ENCODE measurements at places on chromosomes 4 and X. TPM values are rescaled to one million over a fixed set of nuclear protein-coding genes. Genes with fewer than 3 reads are reported as not detected.

Gene CPEB2
- polyA plus RNA-seq: 1.8 TPM

Gene ANOS1
- 0.60 TPM for polyA plus RNA-seq

Gene SYTL4
- polyA plus RNA-seq: 8.1 TPM

DNA sequence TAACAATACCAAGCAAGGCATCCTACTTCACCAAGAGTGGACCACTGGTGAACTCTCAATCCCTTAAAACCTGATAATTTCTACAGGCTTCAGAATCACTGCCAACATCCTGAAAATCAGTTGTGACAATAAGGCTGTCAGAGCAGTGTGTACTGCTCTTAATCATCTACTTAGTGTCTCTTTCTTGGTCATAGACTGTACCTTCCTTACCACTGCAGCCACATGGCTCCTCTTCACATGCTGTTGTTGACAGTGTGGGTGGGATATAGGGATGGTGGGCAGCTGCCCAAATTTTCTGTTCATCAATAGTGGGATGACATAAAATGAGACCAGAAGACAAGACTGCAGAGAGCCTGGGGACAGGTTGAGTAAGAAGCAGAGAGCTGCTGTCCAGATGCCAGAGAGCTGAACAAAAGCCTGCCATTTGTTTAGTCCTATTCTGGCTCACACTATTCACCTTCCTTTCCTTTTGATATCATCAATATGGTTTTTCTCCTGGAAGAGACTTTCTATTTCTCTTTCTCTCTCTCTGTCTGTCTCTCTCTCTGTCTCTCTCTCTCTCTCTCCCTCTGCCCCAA is 178.9 kb downstream of the MGST2 start:
- DNase-seq: no peak

Gene EFHC2
- 0.03 TPM for polyA plus RNA-seq

Gene REELD1
- polyA plus RNA-seq: not detected

DNA sequence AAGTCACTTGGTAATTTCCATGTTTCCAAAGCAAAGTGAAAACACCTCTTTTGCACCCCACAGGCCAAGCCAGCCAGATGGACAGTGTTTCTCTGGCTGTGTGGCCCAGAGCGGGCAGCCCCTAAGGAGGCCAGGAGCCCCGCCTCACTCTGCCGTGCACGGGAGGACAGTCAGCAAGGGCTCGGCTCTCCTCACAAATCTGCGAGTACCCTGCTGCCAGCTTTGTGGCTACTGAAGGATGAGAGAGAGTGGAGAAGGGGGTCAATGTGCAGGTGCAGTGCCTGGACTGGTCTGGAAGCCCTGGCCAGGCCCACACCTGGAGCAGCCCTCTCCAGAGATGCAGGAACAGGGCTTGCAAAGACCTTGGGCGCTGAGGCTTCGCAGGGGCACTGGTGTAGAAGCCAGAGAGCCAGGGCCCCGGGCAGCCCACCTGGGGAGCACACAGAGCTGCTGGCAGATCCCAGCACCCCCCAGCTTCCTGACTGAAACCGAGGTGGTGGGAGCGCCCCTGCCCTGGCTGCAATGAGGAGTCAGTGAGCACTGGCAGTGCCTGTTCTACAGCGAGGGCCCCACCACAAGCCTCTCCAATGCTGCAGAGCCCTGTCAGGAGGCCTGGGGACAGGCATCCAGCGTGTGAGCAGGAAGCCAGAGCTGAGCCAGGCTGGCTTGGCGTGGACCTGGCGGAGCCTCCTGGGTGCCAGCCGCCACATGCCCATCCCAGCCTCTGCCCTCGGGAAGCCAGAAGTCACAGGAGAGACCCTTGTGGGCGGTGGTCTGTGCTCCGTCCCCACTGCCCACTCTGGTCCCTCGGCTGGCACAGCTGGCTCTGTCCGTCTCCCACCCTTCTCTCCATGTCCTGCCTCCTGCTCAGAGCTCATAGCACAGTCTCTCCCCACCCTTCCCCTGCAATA is 3.9 kb downstream of the SPON2 start:
- DNase-seq: no peak

GRCh38 chr4:61540944-61541343 is 340.8 kb downstream of the ADGRL3 start:
- no peak for DNase-seq

DNA sequence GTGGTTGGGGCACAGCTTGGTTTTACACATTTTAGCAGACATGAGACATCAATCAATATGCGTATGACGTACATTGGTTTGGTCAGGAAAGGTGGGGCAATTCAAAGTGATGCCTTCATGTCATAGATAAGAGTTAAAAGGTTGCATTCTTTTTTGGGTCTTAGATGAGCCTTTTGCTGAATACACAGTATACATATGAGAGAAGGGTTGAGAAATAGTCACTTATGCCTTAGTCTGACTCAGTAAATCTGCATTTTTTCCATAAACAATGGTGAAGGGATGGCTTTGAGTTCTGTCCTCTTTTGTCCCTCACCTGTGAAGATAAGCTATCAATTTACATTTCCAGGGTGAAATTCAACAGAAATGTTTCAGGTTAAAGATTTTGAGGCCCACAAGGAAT is 43.9 kb upstream of the UGT2B15 start:
- DNase-seq: no peak

Gene SPINK2
- polyA plus RNA-seq: not detected

Gene FAM236D
- not detected for polyA plus RNA-seq

- DNase-seq: no peak
These were observed 398.2 kb upstream of the DIPK2B start for GRCh38 chrX:45598861-45599260.

DNA sequence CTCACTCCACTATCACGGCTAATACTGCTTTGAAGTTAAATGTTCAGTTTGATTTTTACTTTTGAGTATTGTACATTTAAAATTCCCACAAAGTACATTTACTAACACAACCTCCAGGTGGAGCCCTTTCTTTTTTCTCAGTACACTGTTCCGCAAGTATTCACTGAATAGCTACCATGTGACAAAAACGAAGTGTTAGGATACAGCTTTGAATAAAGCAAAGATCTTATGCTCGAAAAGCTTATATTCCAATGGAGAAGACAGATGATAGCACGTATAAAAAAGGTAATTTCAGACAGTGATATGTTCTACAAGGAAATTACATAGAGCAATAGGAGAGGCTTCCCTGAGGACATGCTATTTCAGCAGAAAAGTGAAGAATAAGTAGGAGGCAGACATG is 60.7 kb upstream of the ABCG2 start:
- peak; percentile 54 for DNase-seq

Gene PALLD
- 10.4 TPM for polyA plus RNA-seq

- no peak for DNase-seq
These were observed 15.8 kb upstream of the VEGFD start for GRCh38 chrX:15399962-15400391.

Gene GRID2
- not detected for polyA plus RNA-seq

DNA sequence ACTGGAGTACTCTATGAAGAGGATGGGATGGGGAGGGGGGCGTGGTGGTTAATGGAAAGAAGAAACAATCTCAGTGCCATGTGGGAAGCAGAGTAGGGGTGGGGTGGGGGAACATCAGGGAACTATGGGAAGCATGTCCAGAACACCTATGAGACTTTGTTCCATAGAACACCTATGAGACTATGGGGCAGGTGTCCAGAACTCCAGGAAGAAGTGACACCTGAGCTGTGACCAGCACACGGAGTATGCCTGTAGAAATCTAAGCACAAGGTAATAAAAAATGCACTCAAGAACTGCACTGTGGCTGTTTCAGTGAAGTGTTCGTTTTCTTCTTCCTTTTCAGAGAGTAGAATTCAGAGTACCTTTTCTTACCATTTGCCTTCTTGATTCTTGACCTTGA is 704.8 kb upstream of the TENM3 start:
- DNase-seq: no peak

- no peak for DNase-seq
These were observed 698.2 kb upstream of the AGA start for GRCh38 chr4:178140326-178140915.

GRCh38 chrX:109626637-109627036 is 1.7 kb upstream of the KCNE5 start:
- DNase-seq: no peak

Gene SLC39A8
- polyA plus RNA-seq: 1.7 TPM

GRCh38 chr4:96955226-96955625 is 1115.3 kb downstream of the PDHA2 start:
- no peak for DNase-seq

Gene ZMAT1
- polyA plus RNA-seq: 1.8 TPM

Gene GAGE12H
- polyA plus RNA-seq: not detected

GRCh38 chrX:108246304-108246954 is 154.9 kb downstream of the ATG4A start:
- DNase-seq: no peak

Gene STPG2
- polyA plus RNA-seq: not detected

Gene SPANXN3
- polyA plus RNA-seq: not detected

DNA sequence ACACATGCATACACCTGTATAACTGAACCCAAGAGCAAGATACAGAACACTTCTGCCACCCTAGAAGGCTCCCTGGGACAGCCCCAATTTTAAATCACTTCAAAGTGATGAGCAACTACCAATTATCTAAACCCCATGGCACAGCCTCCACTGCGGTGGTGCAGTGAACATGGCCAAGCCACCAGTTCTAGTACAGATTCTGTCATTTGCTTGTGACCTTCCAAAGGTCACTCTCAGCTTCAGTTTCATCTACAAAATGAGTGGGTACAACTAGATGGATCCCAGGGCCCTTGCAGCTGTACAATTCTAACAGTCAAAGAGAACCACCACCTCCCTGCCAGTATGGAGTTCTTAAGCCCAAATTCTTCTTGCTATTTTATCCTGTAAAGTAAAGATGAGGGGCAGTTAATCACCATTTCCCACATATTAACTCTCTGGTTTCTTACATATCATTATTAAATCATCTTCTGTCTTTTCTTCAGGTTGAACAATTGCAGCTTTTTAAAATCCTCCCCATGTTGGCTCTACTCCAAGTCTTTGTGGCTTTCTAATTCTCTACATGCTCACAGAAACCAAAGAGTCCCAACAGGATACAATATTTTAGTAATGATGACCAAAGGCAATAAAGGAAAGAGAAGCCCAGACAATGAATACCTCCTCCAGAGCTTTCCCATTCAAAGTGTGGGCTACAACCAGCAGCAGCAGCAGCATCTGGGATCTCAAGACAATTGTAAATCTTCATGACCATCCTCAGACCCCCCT is 39.0 kb upstream of the GPM6B start:
- no peak for DNase-seq

DNA sequence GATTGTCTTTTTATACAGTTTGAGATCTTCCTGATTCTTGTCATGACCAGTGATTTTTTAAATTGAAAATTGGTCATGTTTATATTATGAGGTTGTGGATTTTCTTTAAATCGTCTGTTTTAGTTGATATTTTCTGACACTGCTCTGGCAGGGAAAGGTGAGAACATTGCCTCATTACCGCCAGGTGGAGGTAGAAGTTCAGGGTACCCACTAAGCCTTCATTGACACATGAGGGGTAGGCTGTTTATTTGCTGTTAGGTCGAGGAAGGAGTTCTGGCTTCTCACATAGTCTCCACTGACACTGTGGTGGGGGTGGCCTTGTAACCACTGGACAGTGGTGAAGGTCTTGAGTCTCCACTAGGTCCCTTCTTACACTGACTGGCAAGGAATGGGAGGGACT is 117.6 kb upstream of the GPR101 start:
- DNase-seq: no peak

- no peak for DNase-seq
These were observed 44.7 kb downstream of the PTTG2 start for GRCh38 chr4:38004887-38005286.

DNA sequence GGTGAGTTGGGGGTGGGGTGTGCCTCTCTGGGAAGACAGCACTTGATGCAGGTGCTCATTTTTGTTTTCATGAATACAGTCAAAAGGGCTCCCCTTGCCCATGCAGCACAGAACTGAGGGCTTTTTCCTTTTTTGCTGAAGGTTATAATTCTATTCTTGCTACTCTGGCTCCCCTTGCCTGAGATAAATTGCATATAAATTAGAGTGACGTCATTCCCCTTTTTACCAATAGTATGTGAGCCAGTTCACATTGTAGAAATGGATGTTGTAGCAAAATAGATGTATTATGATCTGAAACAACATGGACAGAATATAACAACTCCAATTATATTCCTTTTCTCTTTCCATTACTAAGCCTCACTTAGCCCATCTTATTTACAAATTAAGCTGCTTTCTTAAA is 28.4 kb downstream of the CXorf58 start:
- no peak for DNase-seq

Measured in endothelial cell of umbilical vein (primary cell).